GM03348 (cell line): ENCODE measurements at places on chromosomes 3 and 15.

DNA sequence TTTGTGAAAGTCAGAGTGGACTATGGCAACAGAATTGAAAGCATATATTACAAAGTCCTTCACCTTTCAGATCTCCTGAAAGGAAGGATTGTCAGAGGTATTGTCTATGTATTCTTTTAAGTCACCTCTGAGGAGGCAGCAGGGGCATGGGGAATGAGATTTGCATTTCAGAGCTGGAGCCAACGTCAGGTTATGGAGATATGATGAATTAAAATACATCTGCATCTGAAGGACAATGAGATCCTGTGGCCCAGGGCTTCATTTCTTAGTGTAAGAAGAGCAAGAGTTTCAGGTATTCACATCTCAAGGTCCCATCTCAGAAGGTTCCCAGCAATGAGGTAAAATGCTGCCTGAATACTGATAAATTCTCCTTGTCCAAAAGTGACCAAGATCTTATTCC, 695.8 kb downstream of the TUSC7 start:
- no peak for DNase-seq

- DNase-seq: no peak
These were observed 15.0 kb upstream of the EHD4 start for GRCh38 chr15:41987246-41987924.

GRCh38 chr3:158167737-158168557, 58.1 kb downstream of the RSRC1 start:
- DNase-seq: peak; percentile 86

DNA sequence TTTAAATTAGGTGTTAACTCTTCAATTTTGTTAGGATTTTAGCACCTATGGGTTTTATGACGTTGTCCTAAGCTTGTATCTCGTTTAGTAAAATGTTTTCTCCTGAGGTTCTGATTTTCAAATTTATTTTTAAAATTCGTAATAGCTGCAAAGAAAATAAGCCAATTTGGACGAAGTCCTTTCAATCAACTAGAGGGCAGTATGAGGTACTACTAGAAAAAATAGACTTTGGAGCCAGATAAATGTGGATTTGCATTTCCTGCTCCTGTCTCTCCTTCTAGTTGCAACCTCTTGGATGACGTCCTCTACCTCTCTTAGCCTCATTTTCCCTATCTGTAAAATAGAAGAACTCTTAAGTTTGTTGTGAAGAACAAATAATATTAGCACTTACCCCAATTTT, 81.1 kb downstream of the SLTM start:
- no peak for DNase-seq

DNA sequence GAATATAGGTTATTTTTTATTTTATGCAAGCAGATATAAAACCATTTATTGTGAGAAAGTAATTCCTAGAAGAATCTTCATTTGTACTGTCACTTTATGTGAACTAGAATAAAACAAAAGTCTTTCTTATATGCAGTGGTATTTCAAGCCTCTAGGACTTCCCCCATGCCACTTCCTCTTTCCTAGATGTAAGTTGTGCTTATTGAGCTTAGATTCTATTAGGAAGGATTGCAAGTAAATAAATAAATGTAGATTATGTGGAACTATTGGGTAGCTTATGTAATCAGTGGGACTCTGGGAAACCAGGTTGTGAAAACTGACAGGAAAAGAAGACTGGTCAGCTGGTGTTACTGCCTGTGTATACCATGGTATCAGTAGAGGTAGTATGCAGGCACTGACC, 169.7 kb downstream of the RSRC1 start:
- DNase-seq: no peak

- DNase-seq: no peak
These were observed 220.8 kb downstream of the RPLP1 start for GRCh38 chr15:69673291-69673881.

DNA sequence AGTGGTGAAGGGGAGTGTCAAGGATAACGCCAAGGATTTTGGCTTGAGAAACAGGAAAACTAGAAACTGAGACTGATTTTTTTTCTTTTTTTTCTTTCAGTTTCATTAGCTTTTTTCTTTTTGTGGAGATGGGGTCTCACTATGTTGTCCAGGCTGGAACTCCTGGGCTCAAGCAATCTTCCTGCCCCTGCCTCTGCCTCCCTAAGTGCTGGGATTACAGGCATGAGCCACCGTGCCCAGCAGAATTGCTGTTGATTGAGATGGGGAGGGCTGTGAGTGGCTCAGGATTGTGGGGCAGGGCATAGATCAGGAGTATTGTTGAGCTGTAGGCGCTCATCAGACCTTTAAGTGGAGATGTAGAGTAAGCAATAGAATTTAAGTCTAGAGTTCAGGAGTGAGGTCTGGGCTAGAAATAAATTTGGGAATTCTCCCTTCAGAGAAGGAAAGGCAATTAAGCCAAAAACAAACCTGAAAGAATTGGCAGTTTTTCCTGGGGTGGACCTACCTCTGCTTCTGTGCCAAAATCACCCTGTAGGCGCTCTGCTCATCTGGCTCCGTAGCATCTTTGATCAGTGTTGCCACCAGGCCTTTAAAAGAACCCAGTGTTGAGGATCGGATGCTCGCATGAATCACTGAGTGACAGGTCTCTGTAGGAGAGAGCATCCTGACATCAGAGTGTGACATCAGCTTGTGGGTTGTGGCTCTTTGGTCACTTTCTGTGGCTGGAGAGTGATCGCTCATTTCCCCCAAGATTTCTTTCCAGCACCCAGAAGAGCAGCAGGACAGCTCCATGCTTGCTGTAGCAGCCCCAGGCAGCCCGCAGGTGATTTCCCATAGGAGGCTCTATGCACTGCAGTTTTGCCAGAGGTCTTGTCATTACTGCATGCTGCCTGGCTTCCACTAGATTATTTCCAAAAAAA, 15.8 kb downstream of the ABHD17C start:
- no peak for DNase-seq
